ENCODE measurements at places on chromosomes 16 and 17. TPM values are rescaled to one million over a fixed set of nuclear protein-coding genes. Genes with fewer than 3 reads are reported as not detected.

The KRT32 gene
- total RNA-seq = not detected

The SOX15 gene
- 0.46 TPM for total RNA-seq

DNA sequence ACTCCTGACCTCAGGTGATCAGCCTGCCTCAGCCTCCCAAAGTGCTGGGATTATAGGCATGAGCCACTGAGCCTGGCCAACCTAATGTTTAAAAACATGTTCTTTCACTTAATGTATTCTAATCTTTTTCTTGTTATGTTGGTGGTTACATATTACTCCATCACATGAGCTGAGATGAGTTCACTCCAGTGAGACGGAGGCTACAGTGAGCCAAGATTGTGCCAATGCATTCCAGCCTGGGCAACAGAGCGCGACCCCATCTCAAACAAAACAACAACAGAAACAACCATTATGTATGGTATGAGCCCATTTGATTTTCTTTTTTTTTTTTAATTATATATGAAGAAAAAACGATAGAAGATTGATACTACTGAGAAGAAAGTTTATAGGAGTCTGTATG is 39.6 kb downstream of the SLC39A11 start:
- H3K27me3 ChIP-seq = no peaks in the 10 kb centered on the region
- H3K4me1 ChIP-seq = no peaks in the 10 kb centered on the region
- DNase-seq = no peak
- H3K4me3 ChIP-seq = no peak overlapping the region
- H3K27ac ChIP-seq = no peak overlapping the region
- no peaks in the 10 kb centered on the region for H3K36me3 ChIP-seq

DNA sequence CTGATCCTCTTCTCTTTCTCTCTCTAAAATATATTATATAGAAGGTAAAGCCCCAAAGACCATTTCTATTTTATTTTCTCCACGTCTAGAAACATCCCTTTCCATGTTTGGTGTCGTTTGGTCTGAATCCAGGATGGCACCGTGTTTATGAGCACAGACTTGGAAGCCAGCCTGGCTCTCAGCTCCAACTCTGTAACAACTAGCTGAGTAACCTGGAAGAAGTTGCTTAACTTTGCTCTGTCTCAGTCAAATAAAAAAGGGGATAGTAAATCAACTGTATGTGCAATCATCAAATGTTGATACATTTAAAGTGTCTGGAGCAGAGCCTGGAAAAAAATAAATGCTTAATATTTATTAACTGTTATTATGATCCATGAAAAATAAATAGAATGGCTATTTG is 249.8 kb upstream of the MAF start:
- H3K4me1 ChIP-seq = no peaks in the 10 kb centered on the region
- no peaks in the 10 kb centered on the region for H3K36me3 ChIP-seq
- H3K27me3 ChIP-seq = no peaks in the 10 kb centered on the region
- DNase-seq = no peak
- H3K4me3 ChIP-seq = no peak overlapping the region

All from endothelial cell of umbilical vein (primary cell).